ENCODE measurements at places on chromosomes 5 and 9. TPM values are rescaled to one million over a fixed set of nuclear protein-coding genes. Genes with fewer than 3 reads are reported as not detected.

Gene DMGDH
- not detected for total RNA-seq

DNA sequence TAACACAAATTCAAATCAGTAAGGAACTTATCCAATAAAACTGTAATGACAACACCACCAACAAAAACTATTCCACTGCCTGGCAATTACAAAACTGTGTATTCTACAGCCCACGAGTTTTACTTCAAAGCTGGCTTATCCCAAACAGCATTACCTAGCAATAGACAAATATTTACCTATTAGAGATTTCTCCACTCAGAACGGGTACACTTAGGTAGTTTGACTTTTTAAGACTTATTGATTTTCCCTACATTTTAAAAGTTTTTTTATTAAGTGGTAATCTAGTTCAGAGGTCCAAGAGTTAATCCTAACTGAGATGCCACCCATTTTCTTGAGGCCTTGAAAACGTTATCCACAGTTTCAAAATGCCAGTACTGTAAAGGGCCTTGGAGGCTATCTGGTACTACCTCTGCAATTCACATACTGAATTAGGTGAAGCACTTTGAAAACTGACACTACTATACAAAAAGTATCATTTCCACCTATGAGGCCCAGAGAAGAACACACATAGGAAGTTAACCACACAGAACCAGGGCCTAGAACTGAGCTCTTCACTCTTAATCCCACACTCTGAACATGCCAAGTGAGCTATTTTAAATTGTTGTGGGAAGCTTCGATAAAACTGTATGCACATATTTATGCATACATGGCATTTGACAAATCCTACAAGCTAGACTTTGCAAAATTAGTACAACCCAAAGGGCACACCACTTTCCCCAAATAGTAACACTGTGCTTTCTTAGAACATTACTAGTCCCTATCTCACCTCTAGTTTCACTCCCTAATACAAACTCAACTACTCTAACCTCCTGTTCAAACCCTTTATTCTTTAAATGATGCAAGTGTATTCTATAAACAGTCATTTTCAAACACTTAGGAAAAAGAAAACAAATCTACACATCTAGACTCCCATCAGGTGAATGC, 2.1 kb downstream of the NADK2 start:
- peak overlapping the region; percentile 14 for H3K27ac ChIP-seq
- peaks cover 27% of the 10 kb centered on the region for H3K4me1 ChIP-seq

- H3K36me3 ChIP-seq = no peaks in the 10 kb centered on the region
- H3K4me3 ChIP-seq = no peak overlapping the region
- H3K4me1 ChIP-seq = no peaks in the 10 kb centered on the region
These were observed 578.4 kb downstream of the CCDC171 start for GRCh38 chr9:16131264-16131663.

GRCh38 chr5:171418316-171418981, 998 bp upstream of the FGF18 start:
- H3K36me3 ChIP-seq = no peaks in the 10 kb centered on the region
- peak overlapping the region; percentile 60 for H3K4me3 ChIP-seq
- peaks cover 13% of the 10 kb centered on the region for H3K4me1 ChIP-seq
- DNase-seq = peak; percentile 24

DNA sequence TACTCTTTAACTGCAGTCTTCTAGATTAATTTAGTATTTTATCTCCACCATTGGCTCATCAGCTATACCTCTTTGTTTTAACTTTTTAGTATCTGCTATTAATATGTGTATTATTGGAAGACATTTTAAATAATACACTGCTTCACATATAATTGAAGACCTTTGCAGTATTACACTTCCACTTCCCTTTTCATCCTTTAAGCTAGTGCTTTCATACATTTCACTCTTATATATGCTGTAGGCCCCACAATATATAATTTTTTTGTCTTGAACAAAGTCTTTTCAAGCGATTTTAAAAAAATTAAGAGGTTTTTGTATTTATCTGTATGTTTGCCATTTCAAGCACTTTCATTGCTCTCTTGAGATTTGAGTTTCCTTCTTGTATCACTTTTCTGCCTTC, 8.6 kb upstream of the LPCAT1 start:
- DNase-seq = no peak
- no peak overlapping the region for H3K4me3 ChIP-seq
- no peaks in the 10 kb centered on the region for H3K27me3 ChIP-seq
- H3K27ac ChIP-seq = no peak overlapping the region
- peaks cover 26% of the 10 kb centered on the region for H3K4me1 ChIP-seq

- no peak overlapping the region for H3K4me3 ChIP-seq
- no peak overlapping the region for H3K27ac ChIP-seq
- no peak for DNase-seq
- no peaks in the 10 kb centered on the region for H3K4me1 ChIP-seq
- no peaks in the 10 kb centered on the region for H3K27me3 ChIP-seq
- no peaks in the 10 kb centered on the region for H3K36me3 ChIP-seq
These were observed 138.0 kb downstream of the NUDT12 start for GRCh38 chr5:103424453-103425205.

Gene TAF1L
- total RNA-seq = not detected

GRCh38 chr5:175325681-175326080, 118.3 kb downstream of the DRD1 start:
- H3K4me3 ChIP-seq = no peak overlapping the region
- peaks cover 3% of the 10 kb centered on the region for H3K27me3 ChIP-seq
- DNase-seq = no peak
- H3K36me3 ChIP-seq = no peaks in the 10 kb centered on the region
- no peak overlapping the region for H3K27ac ChIP-seq
- no peaks in the 10 kb centered on the region for H3K4me1 ChIP-seq

- no peaks in the 10 kb centered on the region for H3K27me3 ChIP-seq
- DNase-seq = no peak
- H3K36me3 ChIP-seq = no peaks in the 10 kb centered on the region
- H3K27ac ChIP-seq = no peak overlapping the region
These were observed 285.1 kb upstream of the CDH6 start for GRCh38 chr5:30908356-30908755.

- H3K27ac ChIP-seq = no peak overlapping the region
- no peaks in the 10 kb centered on the region for H3K4me1 ChIP-seq
- H3K4me3 ChIP-seq = no peak overlapping the region
- H3K36me3 ChIP-seq = no peaks in the 10 kb centered on the region
- no peaks in the 10 kb centered on the region for H3K27me3 ChIP-seq
These were observed 187.7 kb upstream of the PTGER4 start for GRCh38 chr5:40492056-40492455.

Gene GGTA1
- total RNA-seq = not detected

DNA sequence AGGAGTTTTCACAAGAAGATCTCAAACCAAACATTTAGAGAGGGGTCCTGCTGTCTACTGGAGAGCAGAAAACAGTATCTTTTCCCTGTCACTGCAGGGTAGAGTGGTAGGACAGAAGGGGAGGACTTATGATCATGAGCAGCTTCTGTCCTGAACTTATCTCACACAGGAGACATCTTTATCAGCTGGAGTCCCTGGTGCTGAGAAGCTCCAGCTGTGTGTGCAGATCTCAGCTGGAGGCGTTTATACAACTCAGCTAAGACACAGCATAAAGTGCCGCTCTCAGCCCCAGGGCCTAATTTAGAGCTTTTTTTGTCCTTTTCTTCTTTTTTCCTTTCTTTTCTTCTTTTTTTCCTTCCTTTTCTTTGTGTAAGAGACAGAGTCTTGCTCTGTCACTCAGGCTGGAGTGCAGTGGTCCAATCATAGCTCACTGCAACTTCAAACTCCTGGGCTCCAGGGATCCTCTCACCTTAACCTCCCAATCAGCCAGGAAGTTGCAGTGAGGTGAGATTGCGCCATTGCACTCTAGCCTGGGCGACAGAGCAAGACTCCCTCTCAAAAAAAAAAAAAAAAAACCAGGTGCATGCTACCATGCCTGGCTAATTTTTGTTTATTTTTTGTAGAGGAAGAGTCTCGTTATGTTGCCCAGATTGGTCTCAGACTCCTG, 31.9 kb downstream of the CCDC125 start:
- H3K27ac ChIP-seq = no peak overlapping the region
- no peak for DNase-seq
- H3K36me3 ChIP-seq = no peaks in the 10 kb centered on the region
- no peaks in the 10 kb centered on the region for H3K4me1 ChIP-seq
- no peaks in the 10 kb centered on the region for H3K27me3 ChIP-seq

- peaks cover 10% of the 10 kb centered on the region for H3K4me1 ChIP-seq
- no peaks in the 10 kb centered on the region for H3K27me3 ChIP-seq
- DNase-seq = no peak
- no peak overlapping the region for H3K4me3 ChIP-seq
These were observed 3.3 kb downstream of the GPX3 start for GRCh38 chr5:151023651-151024050.

Gene AGXT2
- total RNA-seq = not detected

GRCh38 chr5:55177078-55177477, 4.1 kb upstream of the CDC20B start:
- no peak overlapping the region for H3K4me3 ChIP-seq
- no peak overlapping the region for H3K27ac ChIP-seq
- H3K27me3 ChIP-seq = peaks cover 55% of the 10 kb centered on the region
- H3K36me3 ChIP-seq = no peaks in the 10 kb centered on the region
- peaks cover 33% of the 10 kb centered on the region for H3K4me1 ChIP-seq
- no peak for DNase-seq

GRCh38 chr5:58016358-58016757, 443.5 kb downstream of the PLK2 start:
- no peaks in the 10 kb centered on the region for H3K36me3 ChIP-seq

- no peak overlapping the region for H3K27ac ChIP-seq
- no peak for DNase-seq
- H3K27me3 ChIP-seq = no peaks in the 10 kb centered on the region
- H3K36me3 ChIP-seq = no peaks in the 10 kb centered on the region
- no peaks in the 10 kb centered on the region for H3K4me1 ChIP-seq
These were observed 132.4 kb upstream of the OTULINL start for GRCh38 chr5:14449052-14449661.

GRCh38 chr9:13688990-13689600, 409.6 kb upstream of the MPDZ start:
- no peak for DNase-seq
- no peaks in the 10 kb centered on the region for H3K4me1 ChIP-seq
- no peak overlapping the region for H3K27ac ChIP-seq
- no peak overlapping the region for H3K4me3 ChIP-seq

- no peaks in the 10 kb centered on the region for H3K36me3 ChIP-seq
- H3K4me3 ChIP-seq = no peak overlapping the region
- H3K27ac ChIP-seq = no peak overlapping the region
- H3K4me1 ChIP-seq = no peaks in the 10 kb centered on the region
These were observed 41.3 kb downstream of the ZNF366 start for GRCh38 chr5:72465601-72466563.

DNA sequence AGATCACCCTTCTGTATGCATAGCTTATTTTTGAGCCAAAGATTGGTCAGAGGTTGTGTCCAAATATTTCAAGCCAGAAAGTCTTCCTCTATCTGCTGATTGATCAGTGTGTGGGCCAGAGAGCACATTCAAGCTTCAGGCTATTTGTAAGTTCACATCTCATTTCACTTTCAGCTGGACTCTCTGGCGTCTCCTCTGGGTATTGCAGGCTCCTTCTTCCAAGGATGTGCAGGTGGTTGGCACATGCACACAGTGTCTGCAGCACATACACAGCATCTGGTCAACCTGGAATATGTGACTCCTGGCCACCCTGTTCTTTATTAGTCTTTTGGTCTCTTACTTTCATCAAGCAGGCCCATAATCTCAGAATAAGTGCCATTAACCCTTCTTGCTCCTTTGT, 516.1 kb downstream of the ANXA1 start:
- H3K36me3 ChIP-seq = no peaks in the 10 kb centered on the region
- H3K4me3 ChIP-seq = no peak overlapping the region
- no peaks in the 10 kb centered on the region for H3K27me3 ChIP-seq
- no peak overlapping the region for H3K27ac ChIP-seq
- DNase-seq = no peak

Gene OR13C2
- total RNA-seq = not detected
